Stimulated activated CD8-positive, alpha-beta memory T cell treated with anti-CD3 and anti-CD28 coated beads, Interleukin-15, amount 100 ng/mL, for 48 hours (primary cell): ENCODE measurements at places on chromosomes 4 and X.

DNA sequence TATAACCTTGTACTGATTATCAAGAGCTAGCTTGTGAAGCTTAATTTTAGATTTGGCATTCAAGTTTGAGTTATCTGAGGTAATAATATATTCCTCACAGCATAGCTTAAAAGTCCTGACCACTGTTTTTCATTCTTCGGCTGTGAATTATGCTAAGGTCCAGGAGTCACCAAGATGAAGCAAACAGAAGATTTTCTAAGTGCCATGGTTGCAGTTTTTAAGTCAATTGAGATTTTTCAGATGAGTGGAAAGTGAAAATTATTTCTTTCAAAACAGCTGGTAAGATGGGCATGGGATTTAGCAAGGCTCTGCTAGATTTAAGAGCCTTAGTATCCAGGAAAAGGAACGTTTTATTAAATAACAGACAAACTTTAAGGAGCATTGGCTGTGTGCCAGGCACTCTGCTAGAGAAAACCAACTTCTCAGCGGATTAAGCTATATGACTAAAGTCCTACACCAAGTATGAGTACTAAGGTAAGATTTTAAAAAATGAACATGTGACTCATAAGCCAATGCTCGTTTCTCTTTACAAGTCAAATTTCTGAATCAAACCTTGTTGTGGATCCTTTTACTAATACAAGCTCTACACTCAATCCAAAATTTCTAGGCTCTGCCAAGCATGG is 149.9 kb upstream of the IL15 start:
- DNase-seq: no peak

DNA sequence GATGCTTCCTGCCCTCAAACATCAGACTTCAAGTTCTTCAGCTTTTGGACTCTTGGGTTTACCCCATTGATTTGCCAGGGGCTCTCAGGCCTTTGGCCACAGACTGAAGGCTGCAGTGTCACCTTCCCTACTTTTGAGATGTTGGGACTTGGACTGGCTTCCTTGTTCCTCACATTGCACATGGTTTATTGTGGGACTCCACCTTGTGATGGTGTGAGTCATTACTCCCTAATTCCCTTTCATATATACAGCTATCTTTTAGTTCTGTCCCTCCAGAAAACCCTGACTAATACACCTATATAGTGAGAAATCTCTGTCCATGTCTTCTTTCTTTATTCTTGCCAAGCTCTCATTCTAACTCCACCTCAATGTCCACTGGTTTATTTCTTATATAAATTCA is 736.9 kb upstream of the HS3ST1 start:
- DNase-seq: no peak

DNA sequence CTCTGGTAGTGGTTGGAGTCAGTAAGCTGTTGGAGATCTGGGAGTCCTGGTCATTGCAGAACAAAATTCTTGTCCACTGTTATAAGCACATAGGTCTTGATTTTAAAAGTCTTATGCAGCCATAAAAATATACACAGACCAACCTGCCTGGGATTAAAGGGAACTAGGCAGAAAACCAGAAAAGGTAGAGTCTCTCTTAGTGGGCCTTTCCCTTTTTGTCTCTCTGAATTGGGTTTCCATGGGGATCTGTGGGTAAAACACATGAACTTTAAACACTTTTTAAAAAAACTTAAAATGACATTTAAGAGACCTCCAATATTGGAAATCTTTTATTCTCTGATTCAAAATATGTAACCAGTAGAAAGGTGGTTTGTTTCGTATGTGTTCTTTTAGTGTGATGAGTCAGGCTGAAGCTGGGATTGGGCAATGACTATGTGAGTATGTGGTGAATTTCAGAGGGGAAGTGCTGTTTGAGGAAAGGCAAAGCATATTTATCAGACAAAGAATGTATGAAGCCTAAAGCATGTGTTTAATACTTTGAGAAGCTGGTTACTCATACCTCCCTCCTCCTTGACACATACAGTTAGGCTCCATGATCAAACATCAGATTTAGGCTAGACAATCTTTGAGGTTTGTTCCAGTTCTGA is 29.6 kb downstream of the SLC16A2 start:
- no peak for DNase-seq

DNA sequence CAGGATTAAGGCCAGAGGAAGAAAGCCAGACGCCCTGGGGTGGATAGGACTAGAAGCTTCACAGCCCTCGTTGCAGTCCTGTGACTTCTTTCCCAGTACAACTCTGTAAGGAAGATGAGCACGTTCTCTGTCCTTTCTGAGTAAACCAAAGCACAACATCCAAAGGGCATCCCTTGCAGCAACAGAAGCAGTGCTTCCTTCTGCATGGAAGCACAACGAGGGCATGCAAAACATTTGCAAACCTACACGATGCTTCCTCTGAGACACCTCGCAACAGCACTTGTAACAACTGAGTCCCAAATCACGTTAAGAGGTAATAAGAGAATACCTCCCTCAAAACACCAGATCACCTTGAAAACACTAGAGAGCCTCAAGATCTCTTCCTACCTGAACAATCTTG is 335.7 kb upstream of the RASGEF1B start:
- DNase-seq: no peak

DNA sequence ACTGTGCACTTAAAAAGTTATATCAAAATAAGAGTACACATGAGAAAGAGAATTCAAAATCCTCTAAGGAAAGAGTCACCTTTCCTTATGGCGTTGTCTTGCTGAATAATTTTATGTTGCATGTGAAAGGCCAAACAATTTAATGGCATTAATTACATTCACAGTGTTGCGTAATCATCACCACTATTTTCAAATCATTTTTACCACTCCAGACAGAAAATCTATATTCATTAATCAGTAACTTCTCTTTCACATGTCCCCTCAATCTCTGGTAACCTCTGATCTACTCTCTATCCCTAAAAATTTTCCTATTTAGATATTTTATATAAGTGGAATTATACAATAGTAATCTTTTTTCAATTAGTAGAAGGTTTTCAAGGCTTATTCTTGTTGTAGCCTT is 283.0 kb downstream of the CXXC4 start:
- no peak for DNase-seq

DNA sequence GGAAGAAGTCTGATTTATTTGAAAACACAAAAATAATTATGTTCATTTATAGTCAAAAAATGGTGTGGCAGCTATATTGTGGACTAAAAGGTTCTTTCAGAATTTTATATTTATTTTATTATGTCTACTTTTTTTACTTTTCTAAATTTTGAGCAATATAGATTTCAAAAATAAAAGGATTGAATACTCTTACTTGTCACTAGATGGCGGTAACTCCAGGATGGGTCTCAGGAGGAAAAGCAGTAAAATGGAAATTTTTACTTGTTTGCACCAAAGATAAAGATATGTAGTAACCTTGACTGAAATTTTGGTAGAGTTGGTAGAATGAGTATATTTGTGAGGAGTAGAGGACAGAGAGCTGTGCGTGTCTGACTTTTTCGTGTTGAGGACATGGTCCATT is 14.5 kb upstream of the DACH2 start:
- no peak for DNase-seq

GRCh38 chr4:159278399-159278798 is 175.5 kb downstream of the RAPGEF2 start:
- DNase-seq: no peak

- DNase-seq: no peak
These were observed 152.8 kb downstream of the TMEM164 start for GRCh38 chrX:110155759-110156158.

DNA sequence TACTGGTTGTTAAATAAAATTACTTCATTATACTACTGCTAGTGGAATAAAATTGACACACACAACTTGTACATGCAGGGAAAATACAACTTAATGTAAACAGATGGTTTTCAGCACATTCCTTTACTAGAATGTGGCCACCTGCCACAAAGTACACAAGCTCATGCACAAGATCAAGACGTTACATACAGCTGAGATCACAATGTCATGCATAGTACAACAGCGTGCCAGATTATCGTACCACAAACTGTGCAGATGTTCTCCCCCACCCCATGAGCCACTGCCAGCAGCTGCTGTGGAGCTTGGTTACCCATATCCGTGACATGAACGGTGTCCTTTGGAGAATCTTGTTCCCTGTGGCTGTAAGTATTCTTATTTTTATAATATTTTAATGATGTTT is 27.7 kb downstream of the FBXO8 start:
- no peak for DNase-seq

- no peak for DNase-seq
These were observed 24.1 kb upstream of the TMEM150C start for GRCh38 chr4:82585690-82586435.

GRCh38 chr4:111991163-111991562 is 154.1 kb upstream of the FAM241A start:
- no peak for DNase-seq

GRCh38 chr4:98673288-98673644 is 14.9 kb upstream of the TSPAN5 start:
- DNase-seq: no peak

GRCh38 chr4:151099976-151100417 is 569 bp downstream of the RPS3A start:
- no peak for DNase-seq
